Stimulated activated CD8-positive, alpha-beta memory T cell treated with anti-CD3 and anti-CD28 coated beads, Interleukin-12 subunit alpha, Interleukin-12 subunit beta, amount 100 ng/mL, for 1 hour (primary cell): ENCODE measurements at places on chromosomes 16 and 17.

DNA sequence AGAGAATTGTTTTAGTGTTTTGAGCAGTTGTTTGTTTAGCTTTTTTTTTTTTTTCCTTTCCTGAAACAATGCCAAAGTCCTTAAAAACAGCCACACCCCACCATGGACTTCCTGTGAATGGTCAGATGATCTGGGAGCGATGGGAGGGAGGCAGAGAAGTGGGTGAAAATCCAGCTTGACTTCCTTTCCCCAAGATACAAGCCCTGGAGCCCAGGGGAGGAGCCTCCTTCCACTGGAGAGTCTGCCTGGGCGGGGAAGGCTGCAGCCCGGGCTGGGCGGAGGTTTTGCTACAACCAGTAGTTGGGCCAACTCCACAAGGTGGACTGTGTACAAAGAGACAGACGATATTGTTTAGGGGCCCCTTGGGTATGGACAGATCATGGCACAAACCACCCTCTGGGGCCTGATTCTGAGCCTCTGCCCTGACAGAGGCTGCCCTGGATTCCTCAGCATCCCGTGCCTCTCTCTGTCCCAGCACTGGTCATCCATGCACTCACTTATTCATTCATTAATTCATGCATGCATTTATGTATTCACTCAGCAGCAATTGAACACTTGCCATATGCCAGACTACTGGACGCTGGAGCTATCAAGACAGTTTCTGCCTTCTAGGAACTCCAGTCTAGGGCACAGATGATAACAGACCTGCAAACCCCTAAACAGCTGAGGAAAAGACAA lies 29.8 kb downstream of the WSB1 start:
- no peak for DNase-seq

GRCh38 chr16:86242244-86243122 lies 267.8 kb upstream of the FOXF1 start:
- no peak for DNase-seq

- no peak for DNase-seq
Measured at GRCh38 chr17:4028436-4028835, 64.2 kb upstream of the ATP2A3 start.

GRCh38 chr17:29138971-29139691 lies 41.1 kb downstream of the MYO18A start:
- DNase-seq = no peak

GRCh38 chr16:3097266-3097665 lies 1.8 kb downstream of the ZSCAN10 start:
- DNase-seq = no peak

GRCh38 chr17:57549468-57549867 lies 195.6 kb downstream of the CCDC182 start:
- no peak for DNase-seq

DNA sequence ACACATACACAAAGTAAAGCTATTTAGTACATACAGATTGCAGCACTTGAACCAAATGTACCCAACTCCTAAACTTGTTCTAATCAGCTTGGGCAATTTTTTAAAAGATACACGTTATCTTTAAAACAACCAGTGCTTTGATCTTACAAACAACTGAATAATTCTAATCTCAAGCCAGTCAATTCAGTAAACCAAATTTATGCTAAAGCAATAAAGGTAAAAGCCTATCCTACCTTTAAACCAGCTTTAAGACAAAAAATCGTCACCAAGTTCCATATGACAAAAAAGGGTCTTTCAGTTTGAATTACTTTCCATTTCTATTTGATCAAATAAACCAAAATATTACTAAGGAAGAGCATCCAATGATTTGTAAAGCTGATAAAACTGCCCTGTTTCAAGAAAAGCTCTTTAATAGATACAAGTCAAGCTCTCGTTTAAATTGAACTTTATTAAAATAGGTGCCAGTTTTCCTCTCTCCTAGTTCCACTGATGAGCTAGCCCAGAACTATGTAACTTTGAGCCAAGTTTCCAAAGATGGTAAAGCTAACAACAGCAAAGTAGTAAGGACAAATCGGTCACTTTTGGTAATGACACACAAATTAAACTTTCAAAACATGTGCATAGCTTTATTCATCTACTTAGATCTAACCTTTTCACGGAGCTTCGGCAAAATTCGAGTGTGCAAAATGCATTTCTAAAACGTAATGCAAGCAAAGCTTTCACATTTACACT lies 10.2 kb downstream of the CRYBA1 start:
- no peak for DNase-seq
